Nephron progenitor cell (in vitro differentiated cells): ENCODE measurements at places on chromosomes 6 and 20.

- H3K4me3 ChIP-seq = no peak overlapping the region
- no peaks in the 10 kb centered on the region for H3K27me3 ChIP-seq
- H3K27ac ChIP-seq = no peak overlapping the region
- H3K36me3 ChIP-seq = no peaks in the 10 kb centered on the region
- H3K4me1 ChIP-seq = no peaks in the 10 kb centered on the region
Measured at GRCh38 chr6:96186516-96187195, 170.9 kb downstream of the FUT9 start.

DNA sequence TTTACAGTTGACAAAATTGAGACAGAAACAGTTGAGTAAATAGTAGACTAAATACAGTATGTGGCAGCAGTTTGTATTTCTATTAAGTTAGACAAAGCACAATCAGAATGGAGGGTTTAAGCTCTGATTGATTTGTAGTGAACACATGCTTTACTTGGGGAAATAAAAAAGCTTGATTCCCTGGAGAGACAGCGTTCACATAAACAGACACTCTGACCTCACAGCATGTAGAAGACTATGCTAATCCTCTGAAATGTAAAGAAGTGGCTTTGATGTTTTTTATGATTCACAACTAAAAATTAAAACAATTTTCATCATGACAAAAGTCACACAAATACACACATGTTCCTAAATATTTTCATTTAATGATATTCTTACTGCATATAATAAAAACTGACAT lies 126.9 kb upstream of the FAM83B start:
- H3K27ac ChIP-seq = no peak overlapping the region
- no peaks in the 10 kb centered on the region for H3K27me3 ChIP-seq
- H3K4me3 ChIP-seq = no peak overlapping the region
- DNase-seq = no peak

DNA sequence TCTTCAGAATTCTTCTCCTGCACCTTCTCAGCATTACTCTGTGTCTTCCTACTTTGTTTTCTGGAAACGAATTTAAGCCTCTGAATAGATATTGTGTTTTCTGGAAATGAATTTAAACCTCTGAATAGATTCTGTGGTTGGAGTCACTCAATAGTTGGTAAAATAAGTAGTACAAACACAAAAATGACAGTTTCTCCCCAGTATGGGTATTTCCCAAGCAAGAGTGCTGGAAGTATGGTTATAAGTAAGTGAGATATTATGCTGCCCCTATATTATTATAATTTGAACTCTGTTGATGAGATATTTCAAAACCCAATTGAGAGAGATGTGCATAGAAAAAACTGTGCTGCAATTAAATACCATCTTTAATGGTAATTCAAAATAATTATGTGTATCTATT lies 94.9 kb downstream of the TINAG start:
- H3K36me3 ChIP-seq = no peaks in the 10 kb centered on the region
- peaks cover 2% of the 10 kb centered on the region for H3K27me3 ChIP-seq
- no peaks in the 10 kb centered on the region for H3K4me1 ChIP-seq
- no peak for DNase-seq
- H3K27ac ChIP-seq = no peak overlapping the region

GRCh38 chr6:108897371-108897770 lies 49.1 kb downstream of the ARMC2 start:
- no peaks in the 10 kb centered on the region for H3K36me3 ChIP-seq
- DNase-seq = no peak
- H3K4me3 ChIP-seq = no peak overlapping the region
- no peaks in the 10 kb centered on the region for H3K27me3 ChIP-seq

DNA sequence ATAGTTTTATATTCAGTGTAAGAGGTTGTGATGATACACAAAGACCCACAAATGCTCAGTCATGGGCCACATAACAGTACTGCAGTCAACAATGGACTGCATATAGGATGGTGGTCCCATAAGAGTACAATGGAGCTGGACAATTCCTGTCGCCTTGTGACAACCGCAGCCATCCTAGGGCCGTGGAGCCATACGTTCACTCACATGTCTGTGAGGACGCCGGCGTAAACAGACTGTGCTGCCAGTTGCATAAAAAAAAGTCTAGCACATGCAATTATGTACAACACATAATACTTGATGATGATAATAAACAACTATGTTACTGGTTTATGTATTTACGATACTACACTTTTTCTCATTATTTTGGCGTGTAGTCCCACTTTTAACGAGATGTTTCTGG lies 30.9 kb downstream of the BFSP1 start:
- no peak overlapping the region for H3K4me3 ChIP-seq
- no peak overlapping the region for H3K27ac ChIP-seq
- H3K4me1 ChIP-seq = peaks cover 13% of the 10 kb centered on the region
- peaks cover 3% of the 10 kb centered on the region for H3K27me3 ChIP-seq
- no peaks in the 10 kb centered on the region for H3K36me3 ChIP-seq
- DNase-seq = no peak

- no peak overlapping the region for H3K4me3 ChIP-seq
- DNase-seq = no peak
- peaks cover 3% of the 10 kb centered on the region for H3K36me3 ChIP-seq
- no peak overlapping the region for H3K27ac ChIP-seq
Measured at GRCh38 chr20:32496811-32497533, 88.2 kb downstream of the NOL4L start.

GRCh38 chr6:53528107-53528506 lies 16.8 kb downstream of the GCLC start:
- no peaks in the 10 kb centered on the region for H3K27me3 ChIP-seq
- H3K4me1 ChIP-seq = peaks cover 53% of the 10 kb centered on the region
- no peak overlapping the region for H3K27ac ChIP-seq
- no peak for DNase-seq
- H3K36me3 ChIP-seq = no peaks in the 10 kb centered on the region

DNA sequence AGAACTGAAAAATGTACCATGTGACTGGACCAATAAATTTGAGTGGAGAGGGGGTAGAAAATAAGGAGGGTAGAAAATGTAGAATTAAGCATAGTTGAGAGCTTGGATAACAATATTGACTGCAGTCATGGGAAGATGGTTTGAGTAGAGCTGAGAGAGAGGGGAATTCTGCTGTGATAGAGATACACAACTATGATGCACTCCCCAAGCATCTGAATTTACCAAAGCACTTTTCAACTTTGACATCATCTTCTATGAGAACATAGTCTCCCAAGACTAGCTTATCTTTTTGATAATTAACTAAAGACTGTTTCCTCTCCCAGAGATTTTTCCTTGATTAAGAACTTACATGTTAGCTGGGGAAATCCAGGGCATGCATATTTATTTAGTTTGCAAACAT lies 103.1 kb downstream of the TNFRSF21 start:
- no peak for DNase-seq
- H3K4me1 ChIP-seq = peaks cover 30% of the 10 kb centered on the region
- H3K36me3 ChIP-seq = no peaks in the 10 kb centered on the region
- H3K27me3 ChIP-seq = peaks cover 8% of the 10 kb centered on the region

DNA sequence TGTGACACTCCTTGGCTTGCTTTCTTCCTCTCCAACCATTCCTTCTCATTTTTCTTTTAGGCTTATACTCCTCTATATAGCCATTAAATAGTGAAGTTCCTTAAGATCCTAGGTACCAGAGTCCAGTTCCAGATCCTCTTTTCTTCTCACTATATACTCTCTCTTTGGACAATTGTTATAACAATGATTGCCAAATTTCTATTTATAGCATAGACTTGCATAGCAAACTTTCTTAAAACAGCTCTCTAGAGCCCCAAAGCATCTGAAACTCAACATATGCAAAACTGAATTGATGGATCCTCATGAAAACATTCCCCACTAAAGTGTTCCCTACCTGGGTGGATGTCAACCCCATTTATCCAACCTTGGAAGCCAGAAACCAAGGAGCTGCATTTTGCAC lies 13.4 kb downstream of the PHIP start:
- H3K27ac ChIP-seq = no peak overlapping the region
- H3K27me3 ChIP-seq = no peaks in the 10 kb centered on the region
- peaks cover 21% of the 10 kb centered on the region for H3K36me3 ChIP-seq

DNA sequence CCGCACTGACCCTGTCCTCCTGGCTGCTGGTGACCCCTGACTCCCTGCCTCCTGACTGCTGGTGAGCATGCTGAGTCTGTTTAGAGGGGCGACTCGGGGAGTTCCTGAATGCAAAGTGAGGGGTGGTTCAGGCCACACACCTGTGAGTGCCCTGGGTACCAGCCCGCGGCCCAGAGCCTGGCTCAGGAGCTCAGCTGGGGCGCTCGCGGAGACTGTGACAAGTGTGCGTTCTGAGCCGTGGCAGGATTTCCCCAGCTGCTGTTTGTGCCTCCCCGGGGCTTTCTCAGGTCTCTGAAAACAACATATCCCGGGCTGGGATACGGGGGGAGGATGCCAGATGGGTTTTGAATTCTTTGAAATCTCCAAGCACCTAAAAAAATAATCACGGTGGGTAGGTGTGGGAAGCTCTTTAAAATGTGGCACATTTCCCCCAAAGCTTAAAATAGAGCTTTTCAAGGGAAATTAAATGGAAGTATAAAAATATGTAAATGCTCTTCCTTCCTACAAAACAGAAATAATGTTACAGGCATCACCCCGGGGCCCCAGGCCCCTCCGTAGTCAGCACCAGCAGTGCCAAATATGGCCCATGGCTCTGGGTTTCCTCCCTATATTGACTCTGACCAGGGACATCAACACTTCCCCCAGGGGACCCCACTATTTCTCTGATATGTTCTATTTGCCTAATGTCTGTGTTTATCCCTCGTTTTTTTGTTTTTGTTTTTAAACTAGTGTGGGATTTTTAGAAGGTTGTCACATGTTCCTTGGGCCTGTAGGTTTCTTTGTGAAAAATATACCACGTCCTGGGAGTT lies 49.9 kb upstream of the TAGAP start:
- peak overlapping the region; percentile 40 for H3K27ac ChIP-seq
- H3K4me1 ChIP-seq = peaks cover 56% of the 10 kb centered on the region
- no peak for DNase-seq

DNA sequence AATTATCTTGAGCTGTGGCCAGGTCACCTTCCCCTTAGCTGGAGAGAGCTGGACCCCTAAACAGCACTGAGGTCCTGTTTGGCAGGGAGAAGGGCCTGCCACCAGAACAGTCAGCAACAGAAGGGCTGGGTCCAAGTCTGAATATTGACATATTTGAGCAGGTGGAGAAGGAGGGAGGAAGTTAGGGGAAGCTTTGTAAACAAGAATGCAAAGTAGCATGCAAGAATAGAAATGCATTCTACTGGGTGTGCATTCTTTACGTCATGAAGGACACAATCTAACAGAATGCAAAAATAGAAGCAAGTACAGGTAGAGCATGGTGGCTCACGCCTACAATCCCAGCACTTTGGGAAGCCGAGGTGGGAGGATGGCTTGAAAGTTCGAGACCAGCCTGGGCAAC lies 100.5 kb downstream of the QRSL1 start:
- no peak for DNase-seq
- no peaks in the 10 kb centered on the region for H3K27me3 ChIP-seq
- peaks cover 5% of the 10 kb centered on the region for H3K4me1 ChIP-seq
- no peak overlapping the region for H3K27ac ChIP-seq

DNA sequence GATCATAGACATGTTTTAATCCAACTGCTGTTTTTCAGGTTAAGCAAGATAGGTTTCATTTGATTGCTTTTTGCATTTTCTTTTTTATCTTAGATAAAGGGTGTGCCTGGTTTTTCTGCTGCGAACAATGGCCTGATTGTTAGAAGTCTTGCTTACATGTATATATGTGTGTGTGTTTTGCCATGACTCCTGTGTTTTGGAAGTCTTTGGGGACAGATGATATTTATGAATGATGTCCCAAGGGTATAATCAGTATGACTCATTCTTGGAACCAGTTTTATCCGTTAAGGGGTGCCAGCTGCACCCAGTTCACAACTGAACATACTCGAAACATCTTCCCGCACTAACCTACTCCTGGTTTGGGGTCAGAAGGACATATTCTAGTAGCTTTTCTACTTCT lies 230.1 kb upstream of the SUPT3H start:
- no peaks in the 10 kb centered on the region for H3K27me3 ChIP-seq
- DNase-seq = no peak
- H3K4me1 ChIP-seq = peaks cover 45% of the 10 kb centered on the region
- peaks cover 2% of the 10 kb centered on the region for H3K36me3 ChIP-seq
- H3K4me3 ChIP-seq = no peak overlapping the region

GRCh38 chr20:41213150-41213820 lies 75.9 kb downstream of the PLCG1 start:
- no peaks in the 10 kb centered on the region for H3K4me1 ChIP-seq
- peaks cover 3% of the 10 kb centered on the region for H3K27me3 ChIP-seq
- no peak overlapping the region for H3K4me3 ChIP-seq
- H3K36me3 ChIP-seq = no peaks in the 10 kb centered on the region

- H3K4me3 ChIP-seq = no peak overlapping the region
- H3K4me1 ChIP-seq = no peaks in the 10 kb centered on the region
- no peaks in the 10 kb centered on the region for H3K27me3 ChIP-seq
- no peak for DNase-seq
- H3K27ac ChIP-seq = no peak overlapping the region
Measured at GRCh38 chr6:69774740-69775584, 21.8 kb downstream of the LMBRD1 start.

GRCh38 chr6:44074813-44075646 lies 52.2 kb downstream of the MRPL14 start:
- no peak for DNase-seq
- H3K27ac ChIP-seq = peak overlapping the region; percentile 21
- H3K4me1 ChIP-seq = peaks cover 60% of the 10 kb centered on the region
- peak overlapping the region; percentile 51 for H3K4me3 ChIP-seq
- H3K27me3 ChIP-seq = peaks cover 22% of the 10 kb centered on the region

DNA sequence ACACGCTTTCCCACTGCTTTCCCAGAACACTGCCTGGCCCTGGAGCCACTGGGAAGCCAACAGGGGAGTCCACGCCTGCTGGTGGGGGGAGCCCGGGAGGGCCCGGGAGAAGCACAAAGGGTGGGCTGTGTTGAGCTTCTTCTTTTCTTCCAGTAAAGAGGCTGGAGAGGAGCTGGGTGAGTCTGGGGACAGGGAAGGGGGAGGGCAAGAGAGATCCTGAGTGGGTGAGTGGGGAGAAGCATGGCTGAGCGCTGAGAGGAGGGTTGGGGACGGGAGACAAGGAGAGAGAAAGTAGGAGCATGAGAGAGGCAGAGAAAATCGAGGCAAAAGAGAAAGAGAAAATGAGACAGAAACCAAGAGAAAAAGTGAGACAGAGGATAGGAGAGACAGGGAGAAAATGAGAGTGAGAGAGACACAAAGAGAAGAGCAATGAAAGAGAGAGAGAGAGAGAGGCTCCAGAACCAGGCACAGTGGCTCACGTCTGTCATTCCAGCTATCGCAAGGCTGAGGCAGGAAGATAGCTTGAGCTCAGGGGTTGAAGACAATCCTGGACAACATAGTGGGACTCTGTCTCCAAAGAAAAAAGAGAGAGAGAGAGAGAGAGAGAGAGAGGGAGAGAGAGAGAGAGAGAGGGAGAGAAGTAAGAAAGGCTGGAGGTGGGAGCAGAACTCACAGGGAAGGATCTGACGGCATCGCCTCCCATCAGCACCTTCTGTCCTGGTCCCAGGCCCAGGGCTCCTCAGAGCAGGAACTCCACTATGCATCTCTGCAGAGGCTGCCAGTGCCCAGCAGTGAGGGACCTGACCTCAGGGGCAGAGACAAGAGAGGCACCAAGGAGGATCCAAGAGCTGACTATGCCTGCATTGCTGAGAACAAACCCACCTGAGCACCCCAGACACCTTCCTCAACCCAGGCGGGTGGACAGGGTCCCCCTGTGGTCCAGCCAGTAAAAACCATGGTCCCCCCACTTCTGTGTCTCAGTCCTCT lies 2.0 kb downstream of the LST1 start:
- no peak for DNase-seq
- H3K4me1 ChIP-seq = peaks cover 32% of the 10 kb centered on the region
- H3K4me3 ChIP-seq = no peak overlapping the region
- peaks cover 7% of the 10 kb centered on the region for H3K27me3 ChIP-seq
- no peaks in the 10 kb centered on the region for H3K36me3 ChIP-seq
